ENCODE measurements at places on chromosomes 2 and 18.

GRCh38 chr2:48364100-48364499 is 165.9 kb upstream of the STON1 start:
- DNase-seq: no peak

GRCh38 chr2:656676-657075 is 20.5 kb downstream of the TMEM18 start:
- DNase-seq: no peak

DNA sequence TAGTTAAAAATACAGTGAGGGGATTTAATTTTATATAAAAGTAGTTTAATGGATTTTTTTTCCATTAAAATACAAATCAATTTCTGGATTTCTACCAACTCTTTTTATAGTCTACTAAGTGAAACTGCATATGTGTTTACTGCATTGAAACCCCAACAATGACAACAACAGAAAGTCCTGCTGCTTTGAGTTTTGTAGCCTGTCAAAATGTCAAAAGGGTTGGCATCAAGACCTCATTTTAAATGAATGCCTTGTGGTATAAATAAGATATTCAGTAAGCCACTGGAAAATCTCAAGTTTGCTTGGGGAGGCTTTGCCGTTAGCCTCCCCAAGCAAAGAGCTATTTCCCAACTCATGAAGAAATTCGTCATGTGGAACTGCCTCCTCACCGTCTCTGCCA is 440.3 kb upstream of the HNMT start:
- DNase-seq: no peak

GRCh38 chr2:20617081-20617575 is 33.8 kb downstream of the HS1BP3 start:
- DNase-seq: no peak

- DNase-seq: no peak
Measured at GRCh38 chr18:42164556-42164955, 209.5 kb downstream of the PIK3C3 start.

GRCh38 chr2:143807192-143807591 is 678.0 kb downstream of the ARHGAP15 start:
- DNase-seq: no peak

DNA sequence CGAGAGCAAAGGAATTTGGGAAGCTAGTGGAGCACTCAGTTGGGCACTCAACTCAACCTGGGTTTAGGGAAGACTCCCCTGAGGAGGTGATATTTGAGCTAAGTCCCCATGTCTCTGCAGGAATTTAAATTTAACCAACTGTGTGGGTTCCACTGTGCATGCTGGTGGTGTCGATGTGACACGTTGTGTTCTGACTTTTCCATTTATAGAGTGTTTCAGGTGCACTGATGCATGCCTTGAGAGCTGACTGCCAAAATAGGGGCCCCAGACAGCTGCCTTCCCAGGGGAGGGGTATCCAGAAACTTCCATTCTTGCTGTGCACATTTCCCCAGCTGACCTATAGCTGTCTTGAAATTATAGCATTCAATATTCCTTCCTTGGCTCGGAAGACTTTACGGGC is 63.7 kb upstream of the BCL2L11 start:
- DNase-seq: no peak

GRCh38 chr2:67311536-67311935 is 85.6 kb upstream of the ETAA1 start:
- no peak for DNase-seq

DNA sequence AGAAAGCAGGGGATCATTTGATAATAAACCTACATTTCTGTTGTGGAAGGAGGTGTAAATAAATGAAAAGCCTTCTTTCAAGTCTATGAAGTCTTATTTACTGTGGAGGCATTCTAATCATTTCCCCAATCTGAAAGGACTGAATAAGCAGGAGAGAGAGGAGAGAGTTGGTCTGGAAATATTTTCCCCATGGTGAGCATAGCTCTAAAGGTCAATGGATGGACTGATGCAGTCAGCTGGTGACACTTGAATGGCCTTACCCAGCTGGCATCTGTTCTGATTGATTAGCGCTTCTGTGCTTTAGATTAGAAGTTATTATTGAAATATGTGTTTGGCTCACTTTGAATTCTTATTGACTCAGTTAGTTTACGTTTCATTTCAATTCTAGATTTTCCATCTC is 122.7 kb downstream of the PARD3B start:
- no peak for DNase-seq

- peak; percentile 80 for DNase-seq
Measured at GRCh38 chr2:144459937-144460336, 60.0 kb downstream of the ZEB2 start.

- no peak for DNase-seq
Measured at GRCh38 chr2:42136782-42137124, 32.4 kb upstream of the EML4 start.

GRCh38 chr2:68238955-68239822 is 13.1 kb downstream of the PPP3R1 start:
- peak; percentile 17 for DNase-seq

- DNase-seq: peak; percentile 14
Measured at GRCh38 chr18:54086046-54086802, 138.2 kb downstream of the MBD2 start.

GRCh38 chr2:17800693-17801458 is 15.4 kb upstream of the MSGN1 start:
- DNase-seq: no peak

- DNase-seq: peak; percentile 17
Measured at GRCh38 chr2:12293874-12294273, 422.9 kb upstream of the TRIB2 start.

GRCh38 chr2:946073-946948 is 4.3 kb upstream of the SNTG2 start:
- no peak for DNase-seq

- DNase-seq: no peak
Measured at GRCh38 chr2:150581717-150582472, 94.4 kb upstream of the RND3 start.

GRCh38 chr18:45328811-45329210 is 286.5 kb upstream of the SLC14A2 start:
- DNase-seq: no peak

GRCh38 chr2:120204022-120204405 is 19.2 kb downstream of the TMEM185B start:
- DNase-seq: no peak

DNA sequence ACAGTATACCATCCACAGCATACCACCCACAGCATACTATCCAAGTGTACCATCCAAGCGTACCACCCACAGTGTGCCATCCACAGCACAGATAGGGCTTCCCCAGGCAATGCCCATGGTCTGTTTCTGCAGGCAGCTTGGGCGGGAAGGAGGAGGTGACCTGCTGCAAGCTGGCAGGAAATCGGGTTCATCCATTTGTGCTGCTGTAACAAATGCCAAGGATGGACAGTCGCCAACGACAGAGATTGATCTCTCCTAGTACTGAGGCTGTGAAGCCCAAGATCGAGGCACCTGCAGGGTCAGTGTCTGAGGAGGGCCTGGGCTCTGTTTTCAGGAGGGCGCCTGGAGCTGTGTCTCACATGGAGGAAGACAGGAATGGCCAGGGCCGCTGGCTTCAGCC is 93.6 kb upstream of the SNTG2 start:
- DNase-seq: no peak
